Memory B cell (primary cell): ENCODE measurements at places on chromosomes 4 and X.

GRCh38 chr4:46979283-46979682, 14.1 kb downstream of the GABRA4 start:
- DNase-seq, result no peak

DNA sequence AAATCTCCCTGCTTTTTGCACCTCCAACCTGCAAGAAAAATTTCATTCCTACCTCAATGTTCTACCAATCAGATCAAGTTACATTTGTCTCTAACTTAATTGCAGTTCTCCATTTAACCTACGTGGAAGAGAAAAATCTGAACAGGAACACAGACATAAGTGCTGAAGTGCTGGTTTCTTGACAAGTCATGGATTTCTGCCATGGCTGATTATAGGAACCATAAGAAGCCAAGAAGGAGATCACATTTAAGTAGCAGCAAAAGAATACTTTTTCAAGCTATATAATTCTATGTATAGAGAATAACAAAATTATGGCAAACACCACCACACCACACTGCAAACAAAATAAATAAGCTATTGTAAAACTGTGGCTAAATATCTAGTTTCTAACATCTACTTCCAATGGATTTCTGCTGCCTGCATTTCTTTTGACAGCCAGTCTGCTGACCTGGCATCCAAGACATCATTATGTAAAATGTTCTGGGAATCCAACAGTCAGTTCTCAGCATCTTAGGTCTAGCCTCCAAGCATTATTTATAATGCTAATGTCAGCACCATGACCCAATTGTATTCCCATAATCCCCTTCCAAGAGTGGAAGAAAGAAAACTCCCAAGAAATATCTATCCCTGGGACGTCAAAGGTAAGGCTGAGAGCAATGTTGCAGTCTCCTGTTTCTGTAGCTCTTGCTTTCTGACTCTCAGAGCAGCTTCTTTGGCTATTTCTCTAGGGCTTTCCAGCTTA, 50.8 kb upstream of the GAB1 start:
- DNase-seq, result no peak

GRCh38 chr4:117575850-117576249, 458.4 kb upstream of the NDST3 start:
- no peak for DNase-seq

DNA sequence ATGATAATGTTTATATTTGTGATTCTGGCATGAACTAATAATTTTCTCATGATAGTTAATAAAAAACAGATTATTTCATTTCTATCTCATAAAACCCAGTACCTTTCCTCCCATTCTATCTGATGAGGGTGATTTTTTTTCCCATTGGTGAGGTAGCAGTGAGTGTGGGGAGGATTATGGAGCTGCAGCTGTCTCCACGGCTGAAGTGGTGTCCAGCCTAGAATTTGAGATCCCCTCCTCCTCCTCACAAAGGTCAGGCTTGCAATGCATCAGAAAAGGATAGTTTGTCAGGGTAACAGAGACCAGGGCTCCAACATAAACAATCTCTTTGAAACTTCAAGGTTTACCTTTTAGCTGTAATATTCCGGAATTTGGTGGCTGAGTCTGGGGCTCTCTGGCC, 60.9 kb downstream of the C4orf51 start:
- DNase-seq, result no peak

DNA sequence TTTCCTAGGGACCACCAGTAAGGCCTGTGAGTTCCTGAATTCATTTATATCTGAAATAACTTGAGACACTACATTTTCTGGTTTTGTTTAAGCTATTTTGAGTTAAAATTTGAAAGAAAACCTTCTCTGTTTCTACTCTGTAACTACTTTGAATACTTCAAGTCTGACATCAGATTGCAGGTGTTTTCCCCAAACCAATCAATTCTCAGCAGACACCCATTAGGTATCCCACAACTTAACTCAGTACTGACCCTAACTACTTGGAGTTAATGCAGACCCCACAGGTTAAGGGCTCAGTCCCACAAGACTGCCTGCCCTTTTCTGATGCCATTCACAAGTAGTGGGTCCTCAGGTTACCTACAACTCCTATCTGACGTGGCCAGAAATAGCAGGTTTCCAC, 1100.0 kb upstream of the SLIT2 start:
- DNase-seq, result no peak

DNA sequence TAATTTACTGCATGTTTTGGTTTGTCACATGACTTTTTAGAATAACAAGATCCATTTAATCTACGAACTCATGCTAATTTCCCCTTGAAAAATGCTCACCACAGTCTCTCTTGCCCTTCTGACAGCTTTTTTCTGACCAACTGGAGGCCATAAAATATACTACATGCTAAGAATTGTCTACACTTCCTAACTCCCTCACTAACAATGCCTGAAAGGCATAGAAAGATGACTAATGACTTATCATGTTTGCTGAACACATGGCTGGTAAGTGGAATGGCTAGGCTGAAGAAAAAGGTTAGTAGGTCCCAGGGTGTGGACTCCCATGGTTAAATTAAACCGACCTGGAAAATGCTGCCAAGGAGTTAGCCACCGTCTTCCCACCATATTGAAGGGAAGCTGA, 309.9 kb downstream of the SPOCK3 start:
- DNase-seq, result no peak

DNA sequence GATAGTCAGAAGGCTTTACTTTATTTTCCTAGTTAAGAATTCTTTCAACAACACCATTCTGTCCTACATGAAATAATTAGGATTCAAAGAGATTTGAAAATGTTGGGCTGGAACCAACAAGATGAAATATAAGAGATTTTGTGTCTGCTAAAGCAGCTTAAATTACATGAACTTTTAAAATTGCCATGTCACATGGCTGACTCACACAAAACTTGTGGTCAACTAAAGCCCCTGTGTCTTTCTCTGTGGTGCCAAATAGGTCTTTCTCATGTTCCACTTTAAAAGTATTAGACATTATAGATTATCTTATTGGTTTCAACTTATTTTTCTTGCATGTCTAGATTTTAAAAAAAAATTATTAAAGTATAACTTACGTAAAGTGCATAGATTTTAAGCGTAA, 60.8 kb upstream of the FHL1 start:
- DNase-seq, result no peak

- DNase-seq, result no peak
These were observed 61.1 kb upstream of the BLTP1 start for GRCh38 chr4:122090989-122091388.

DNA sequence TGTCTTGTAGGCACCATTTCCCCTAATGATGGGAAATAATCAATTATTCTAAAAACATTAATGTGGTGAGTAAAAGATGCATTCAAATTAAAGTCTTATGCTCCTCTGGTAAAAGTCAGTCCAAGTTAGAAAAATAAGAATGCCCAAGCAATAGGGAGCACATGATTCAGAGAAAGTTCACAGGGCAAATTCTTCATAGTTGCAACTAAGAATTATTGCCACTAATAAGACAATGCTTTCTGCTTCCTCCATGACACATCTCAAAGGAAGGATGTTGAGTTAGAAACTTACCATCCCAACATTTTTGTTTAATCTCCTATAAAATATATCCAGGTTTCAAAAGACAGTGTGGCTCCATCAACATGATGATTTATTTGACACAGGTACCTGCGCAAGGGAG, 26.3 kb downstream of the PHOX2B start:
- no peak for DNase-seq

DNA sequence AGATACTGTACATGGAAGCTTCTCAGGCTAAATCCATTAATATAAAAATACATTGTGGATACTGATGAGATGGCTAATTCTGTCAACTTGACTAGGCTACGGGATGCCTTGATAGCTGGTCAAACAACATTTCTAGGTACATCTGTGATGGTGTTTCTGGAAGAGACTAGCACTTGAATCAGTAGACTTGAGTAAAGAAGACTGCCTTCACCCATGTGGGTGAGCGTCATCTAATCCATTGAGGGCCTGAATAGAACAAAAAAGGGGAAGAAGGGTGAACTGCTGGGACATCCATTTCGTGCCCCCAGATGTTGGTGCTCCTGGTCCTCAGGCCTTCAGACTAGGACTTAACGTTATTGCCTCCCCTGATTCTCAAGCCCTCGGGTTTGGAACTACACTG, 3.7 kb upstream of the SRP72 start:
- DNase-seq, result no peak

DNA sequence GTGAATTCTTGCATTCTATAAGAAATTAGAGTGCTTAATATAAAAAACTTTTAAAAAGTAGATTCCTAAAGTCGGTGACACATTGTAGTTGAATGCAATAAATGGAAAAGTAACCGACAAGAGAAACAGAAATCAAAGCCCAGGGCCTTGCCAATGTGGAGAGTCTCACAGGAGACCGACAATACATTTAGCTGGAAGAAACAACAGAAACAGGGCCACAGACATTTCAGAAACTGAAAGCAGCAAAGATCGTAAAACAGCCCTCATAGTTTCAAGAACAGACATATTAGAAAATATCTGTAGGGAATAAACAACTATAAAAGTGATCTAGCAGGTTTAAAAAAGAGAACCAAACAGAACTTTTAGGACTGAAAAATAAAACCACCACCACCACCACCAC, 49.5 kb downstream of the STAP1 start:
- DNase-seq, result no peak

DNA sequence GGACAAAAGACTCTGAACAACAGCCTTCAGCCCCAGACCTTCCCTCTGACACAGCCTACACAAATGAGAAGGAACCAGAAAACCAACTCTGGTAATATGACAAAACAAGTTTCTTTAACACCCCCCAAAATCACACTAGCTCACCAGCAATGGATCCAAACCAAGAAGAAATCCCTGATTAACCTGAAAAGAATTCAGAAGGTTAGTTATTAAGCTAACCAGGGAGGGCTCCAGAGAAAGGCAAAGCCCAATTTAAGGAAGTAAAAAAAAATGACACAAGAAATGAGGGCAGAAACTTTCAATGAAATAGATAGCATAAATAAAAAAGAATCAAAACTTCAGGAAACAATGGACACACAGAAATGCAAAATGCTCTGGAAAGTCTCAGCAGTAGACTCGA, 224.0 kb downstream of the TRIML1 start:
- no peak for DNase-seq

DNA sequence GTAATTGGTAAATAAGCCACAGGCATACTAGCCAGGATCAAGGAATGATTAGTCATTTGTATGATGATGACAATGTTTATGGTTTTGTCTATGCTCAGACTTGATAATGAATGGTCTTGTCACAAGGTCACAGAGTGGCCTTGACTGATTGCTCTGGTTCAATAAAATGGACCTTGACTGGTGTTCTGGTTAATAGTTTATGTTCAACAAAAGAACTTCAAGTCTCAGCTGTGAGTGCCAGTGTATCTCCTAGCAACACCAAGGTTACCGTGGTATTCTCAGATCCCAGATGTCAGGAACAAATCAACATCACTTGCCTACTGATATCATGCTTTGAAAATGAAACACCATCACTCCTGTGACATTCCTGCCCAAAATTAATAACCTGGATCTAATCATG, 16.3 kb upstream of the LRAT start:
- DNase-seq, result no peak

GRCh38 chr4:80101071-80101791, 28.2 kb upstream of the ANTXR2 start:
- no peak for DNase-seq

- DNase-seq, result no peak
These were observed 60.6 kb downstream of the SYTL5 start for GRCh38 chrX:38066934-38067333.

DNA sequence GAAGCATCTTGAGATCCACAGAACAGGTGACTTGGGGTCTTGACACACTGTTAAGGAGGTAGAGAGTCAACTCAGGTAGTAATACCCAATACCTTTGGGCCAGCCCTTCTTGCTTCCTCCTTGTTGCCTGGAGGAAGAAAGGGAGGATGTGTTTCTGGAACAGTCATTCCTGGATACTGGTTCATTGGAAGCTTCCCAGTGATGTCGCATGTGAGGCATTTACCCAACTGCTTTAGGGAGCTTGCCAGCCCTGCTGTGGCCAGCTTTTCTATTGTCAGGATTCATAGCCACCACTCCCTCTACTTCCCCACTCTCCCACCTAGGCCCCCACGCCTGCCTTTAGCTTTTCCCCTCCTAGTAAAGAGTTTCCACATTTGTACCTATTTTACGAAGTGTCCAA, 310.3 kb upstream of the PRPS2 start:
- DNase-seq, result no peak

- no peak for DNase-seq
These were observed 108.9 kb downstream of the SYNPO2 start for GRCh38 chr4:118997601-118998000.

GRCh38 chr4:108078024-108078733, 88.5 kb downstream of the HADH start:
- DNase-seq, result no peak

GRCh38 chr4:33722800-33723516, 2521.4 kb downstream of the ARAP2 start:
- DNase-seq, result no peak

DNA sequence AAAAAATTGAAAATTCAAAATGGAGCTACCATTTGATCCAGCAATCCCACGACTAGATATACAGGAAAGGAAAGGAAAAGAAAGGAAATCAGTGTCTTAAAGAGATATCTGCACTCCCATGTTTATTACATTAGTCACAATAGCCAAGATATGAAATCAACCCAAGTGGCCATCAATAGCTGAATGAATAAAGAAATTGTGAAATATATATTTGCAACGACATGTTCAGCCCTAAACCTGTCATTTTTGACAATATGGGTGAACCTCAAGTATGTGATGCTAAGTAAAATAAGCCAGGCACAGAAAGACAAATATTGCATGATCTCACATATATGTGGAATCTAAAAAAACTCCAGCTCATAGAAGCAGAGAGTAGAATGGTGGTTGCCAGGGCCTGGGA, 155.1 kb downstream of the ANXA5 start:
- no peak for DNase-seq

DNA sequence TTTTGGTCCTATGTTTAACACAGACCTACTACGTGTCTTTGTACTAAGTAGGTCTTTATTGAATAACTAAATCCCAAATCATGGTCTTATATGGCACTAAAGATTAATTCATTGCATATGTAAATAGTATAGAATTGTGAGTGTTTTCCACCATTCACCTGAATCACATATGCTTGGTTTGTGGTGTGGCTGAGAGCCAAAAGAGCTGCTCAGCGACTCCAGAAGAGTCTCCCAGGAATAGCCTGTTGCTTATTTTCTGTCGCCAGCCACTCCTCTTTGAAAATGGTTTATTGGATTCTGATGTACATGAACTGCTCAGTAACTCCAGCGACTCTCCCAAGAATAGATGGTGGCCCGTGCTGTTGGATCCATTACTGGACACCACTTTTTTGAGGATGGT, 184.5 kb downstream of the CLCN4 start:
- no peak for DNase-seq

GRCh38 chrX:3250966-3251365, 95.5 kb downstream of the MXRA5 start:
- DNase-seq, result no peak

- no peak for DNase-seq
These were observed 885.8 kb downstream of the SH3BGRL start for GRCh38 chrX:82087699-82088098.

GRCh38 chrX:24020306-24020876, 6.6 kb downstream of the KLHL15 start:
- DNase-seq, result no peak
